ENCODE measurements at places on chromosomes 3 and 15.
A peak's percentile ranks its signal among the peaks of the same experiment; 100 is the strongest.

DNA sequence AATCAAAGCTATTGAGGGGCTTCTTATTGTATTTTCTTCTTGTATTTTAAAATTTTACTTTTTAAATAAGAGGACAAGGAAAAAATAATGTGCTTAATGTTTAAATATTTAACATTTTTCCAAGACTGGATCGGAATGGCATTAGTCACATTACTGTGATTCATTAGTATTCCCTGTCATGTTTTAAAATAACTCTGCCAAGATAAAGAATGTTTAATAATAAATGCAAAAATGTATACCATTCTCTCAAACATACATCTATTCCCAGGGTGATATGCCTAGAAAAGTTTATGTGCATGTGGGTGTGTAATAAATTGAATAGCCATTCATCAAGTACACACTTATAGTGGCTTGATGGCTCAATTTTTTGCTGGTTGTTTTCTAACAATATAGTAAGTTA lies 936.1 kb downstream of the PLOD2 start:
- no peaks in the 10 kb centered on the region for H3K27me3 ChIP-seq
- H3K4me3 ChIP-seq: no peak overlapping the region
- no peak for ATAC-seq

DNA sequence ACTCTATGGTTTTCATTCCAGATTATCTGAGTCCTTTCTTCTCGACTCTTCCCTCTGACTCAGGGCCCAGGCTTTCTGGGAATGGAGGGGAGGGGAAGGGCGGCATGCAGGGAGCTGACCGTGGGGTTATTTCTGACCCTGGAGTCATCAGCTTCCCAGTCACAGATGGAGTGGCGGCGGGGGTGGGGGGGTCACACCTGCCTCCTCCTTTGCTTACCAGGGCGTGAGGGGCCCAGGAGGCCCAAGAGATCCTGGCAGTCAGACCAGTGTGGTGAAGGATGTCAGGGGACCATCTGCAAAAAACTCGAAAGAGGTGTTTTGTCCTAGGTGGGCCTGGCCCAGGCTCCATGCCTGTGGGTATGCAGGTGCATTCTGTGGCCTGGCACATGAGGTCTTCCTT lies 996 bp upstream of the XIRP1 start:
- no peak for ATAC-seq
- H3K4me1 ChIP-seq: peaks cover 28% of the 10 kb centered on the region
- H3K4me3 ChIP-seq: no peak overlapping the region
- peak overlapping the region; percentile 46 for H3K27ac ChIP-seq

- no peak overlapping the region for H3K27ac ChIP-seq
- peaks cover 6% of the 10 kb centered on the region for H3K36me3 ChIP-seq
- H3K4me1 ChIP-seq: peaks cover 49% of the 10 kb centered on the region
- H3K27me3 ChIP-seq: no peaks in the 10 kb centered on the region
- H3K4me3 ChIP-seq: no peak overlapping the region
- ATAC-seq: no peak
These were observed 4.2 kb downstream of the RAP2B start for GRCh38 chr3:153166206-153166605.

DNA sequence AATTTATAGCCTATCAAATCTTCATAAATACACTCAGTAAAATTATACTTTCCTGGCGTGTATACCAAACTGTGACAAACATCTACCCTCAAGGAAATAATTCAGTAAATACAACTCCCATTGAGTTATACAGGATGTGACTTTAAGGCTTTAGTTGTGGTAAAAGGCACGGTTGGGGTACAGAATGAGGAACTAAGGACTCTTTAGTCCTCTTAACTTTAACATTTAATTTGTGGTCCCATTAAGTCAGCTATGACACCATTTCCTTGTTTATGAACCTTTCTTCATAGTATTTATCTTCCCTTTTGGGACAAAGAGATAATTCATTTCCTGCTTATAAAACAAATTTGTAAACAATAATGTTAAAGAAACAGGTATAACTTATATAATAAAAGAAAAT lies 30.2 kb downstream of the IFT80 start:
- peak; percentile 78 for ATAC-seq
- no peak overlapping the region for H3K4me3 ChIP-seq
- H3K27ac ChIP-seq: no peak overlapping the region

GRCh38 chr3:57706462-57706861 lies 13.6 kb upstream of the DENND6A start:
- no peak overlapping the region for H3K27ac ChIP-seq
- peaks cover 9% of the 10 kb centered on the region for H3K27me3 ChIP-seq
- H3K4me3 ChIP-seq: no peak overlapping the region

DNA sequence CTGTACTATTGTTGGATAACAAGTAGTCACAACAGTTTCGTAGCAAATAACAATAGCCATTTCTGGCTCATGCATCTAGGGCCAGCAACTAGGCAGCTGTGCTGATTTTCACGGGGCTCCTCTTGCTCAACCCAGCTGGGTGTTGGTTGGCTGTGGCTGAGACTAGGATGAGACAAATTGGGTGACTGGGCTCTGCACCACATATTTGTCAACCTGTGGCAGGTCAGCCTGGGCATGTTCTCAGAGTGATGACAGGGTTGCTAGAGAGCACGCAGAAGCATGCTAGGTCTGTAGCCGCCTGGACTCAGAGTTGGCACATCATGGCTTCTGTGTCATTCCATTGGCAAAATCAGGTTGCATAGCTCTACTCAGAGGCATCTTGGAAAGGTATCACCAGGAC lies 175.9 kb downstream of the OTOL1 start:
- H3K27me3 ChIP-seq: no peaks in the 10 kb centered on the region
- ATAC-seq: no peak
- H3K4me1 ChIP-seq: no peaks in the 10 kb centered on the region
- no peaks in the 10 kb centered on the region for H3K36me3 ChIP-seq
- H3K27ac ChIP-seq: no peak overlapping the region

- H3K4me1 ChIP-seq: no peaks in the 10 kb centered on the region
- H3K36me3 ChIP-seq: no peaks in the 10 kb centered on the region
- no peaks in the 10 kb centered on the region for H3K27me3 ChIP-seq
- no peak overlapping the region for H3K27ac ChIP-seq
- no peak overlapping the region for H3K4me3 ChIP-seq
- no peak for ATAC-seq
These were observed 235.5 kb upstream of the THRB start for GRCh38 chr3:24730173-24730572.

- H3K27me3 ChIP-seq: no peaks in the 10 kb centered on the region
- H3K36me3 ChIP-seq: peaks cover 37% of the 10 kb centered on the region
- peaks cover 25% of the 10 kb centered on the region for H3K4me1 ChIP-seq
- no peak overlapping the region for H3K27ac ChIP-seq
- peak; percentile 39 for ATAC-seq
- H3K4me3 ChIP-seq: no peak overlapping the region
These were observed 21.8 kb downstream of the MAP2K5 start for GRCh38 chr15:67564021-67564967.

- no peaks in the 10 kb centered on the region for H3K4me1 ChIP-seq
- no peaks in the 10 kb centered on the region for H3K27me3 ChIP-seq
- no peak overlapping the region for H3K4me3 ChIP-seq
- no peak overlapping the region for H3K27ac ChIP-seq
- no peaks in the 10 kb centered on the region for H3K36me3 ChIP-seq
These were observed 107.0 kb downstream of the SHOX2 start for GRCh38 chr3:157999246-157999645.

DNA sequence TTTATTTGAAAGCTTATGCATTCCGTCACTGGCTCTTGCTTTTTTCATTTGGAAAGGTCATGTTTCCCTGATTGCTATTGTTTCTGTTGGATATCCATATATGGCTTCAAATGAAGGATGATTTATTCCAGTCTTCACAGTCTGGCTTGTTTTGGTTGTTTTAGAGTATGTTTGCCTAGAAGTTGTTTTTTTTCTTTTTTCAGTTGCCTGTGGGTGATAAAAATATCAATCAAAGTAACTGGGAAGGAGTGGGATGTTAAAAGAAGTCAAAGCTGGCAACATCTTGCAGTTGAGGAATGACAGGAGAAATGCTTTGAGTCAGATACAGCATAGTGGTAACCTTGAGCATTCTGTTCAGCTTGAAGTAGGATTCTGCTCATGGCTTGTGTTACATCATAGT lies 610.5 kb downstream of the PLOD2 start:
- H3K4me3 ChIP-seq: no peak overlapping the region
- ATAC-seq: no peak
- H3K4me1 ChIP-seq: no peaks in the 10 kb centered on the region
- no peak overlapping the region for H3K27ac ChIP-seq

GRCh38 chr3:32597656-32598055 lies 27.0 kb upstream of the DYNC1LI1 start:
- peaks cover 26% of the 10 kb centered on the region for H3K27me3 ChIP-seq
- H3K27ac ChIP-seq: no peak overlapping the region
- H3K4me3 ChIP-seq: no peak overlapping the region
- ATAC-seq: no peak
- H3K4me1 ChIP-seq: no peaks in the 10 kb centered on the region
- H3K36me3 ChIP-seq: no peaks in the 10 kb centered on the region

DNA sequence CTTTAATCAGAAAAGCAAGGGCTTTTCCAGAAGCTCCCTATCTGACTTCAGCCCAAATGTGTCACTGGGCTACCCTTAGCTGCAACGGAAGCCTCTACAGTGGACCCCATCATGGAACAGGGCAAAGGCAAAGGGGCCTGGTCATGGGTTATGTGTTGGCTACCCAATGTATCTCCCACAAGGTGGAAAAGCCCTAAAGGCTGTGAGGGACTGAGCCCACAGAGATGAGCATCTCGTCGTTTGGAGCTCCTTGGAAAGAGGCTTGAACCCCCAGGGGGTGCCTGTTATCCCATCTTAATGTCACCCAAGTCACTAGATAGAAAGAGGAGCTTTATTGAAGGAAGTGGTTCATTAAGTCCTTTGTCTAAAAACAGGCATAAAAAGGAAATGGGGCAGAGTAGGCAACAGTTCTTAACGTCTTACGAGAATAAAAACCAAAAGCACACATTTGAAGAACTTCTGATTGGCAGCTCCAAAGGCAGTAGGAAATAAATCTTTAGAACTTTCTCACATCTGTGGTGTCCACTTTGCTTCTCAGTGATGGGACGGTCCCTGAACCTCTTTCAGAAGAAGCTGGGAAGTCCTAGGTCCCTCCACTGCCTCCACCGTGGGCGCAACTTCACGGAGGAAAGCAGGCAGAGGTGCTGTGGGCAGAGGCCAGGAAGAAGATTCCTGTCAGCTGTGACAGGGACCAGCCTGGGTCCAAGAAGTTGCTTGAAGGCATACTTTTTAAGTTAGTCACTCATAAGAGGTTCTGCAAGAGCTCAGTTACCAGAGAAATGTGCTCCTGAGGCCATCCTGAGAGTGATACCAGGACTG lies 93.7 kb downstream of the MYLK start:
- no peaks in the 10 kb centered on the region for H3K36me3 ChIP-seq
- H3K4me1 ChIP-seq: no peaks in the 10 kb centered on the region
- no peak for ATAC-seq
- H3K27ac ChIP-seq: no peak overlapping the region
- H3K27me3 ChIP-seq: peaks cover 42% of the 10 kb centered on the region

DNA sequence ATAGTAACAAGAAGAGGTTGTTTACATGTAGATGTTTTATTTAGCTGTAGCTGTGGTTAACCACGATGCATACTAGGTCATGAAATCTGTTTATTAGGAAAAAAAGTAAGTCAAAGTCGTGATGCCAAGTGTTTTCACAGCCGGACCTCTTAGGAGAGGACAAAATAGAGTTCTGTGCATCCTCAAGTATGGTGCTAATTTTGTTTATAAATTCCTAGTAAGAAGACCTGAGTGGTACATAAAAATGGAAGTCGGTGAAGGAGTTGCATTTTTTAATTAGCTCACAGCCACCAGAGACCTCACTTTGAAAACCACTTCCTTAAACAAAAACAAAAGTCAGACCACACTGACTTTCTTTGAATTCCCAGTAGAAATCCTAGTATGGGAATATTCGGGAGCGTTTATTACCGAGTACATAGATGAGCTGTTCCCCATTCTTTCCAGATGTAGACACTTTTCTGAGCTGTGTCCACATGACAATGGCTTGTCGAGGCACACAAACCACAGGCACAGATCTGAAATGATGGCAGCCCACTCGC lies 143.6 kb upstream of the UBE2E1 start:
- H3K36me3 ChIP-seq: no peaks in the 10 kb centered on the region
- peaks cover 52% of the 10 kb centered on the region for H3K4me1 ChIP-seq
- ATAC-seq: peak; percentile 35
- H3K27ac ChIP-seq: peak overlapping the region; percentile 57
- H3K27me3 ChIP-seq: no peaks in the 10 kb centered on the region
- H3K4me3 ChIP-seq: no peak overlapping the region

DNA sequence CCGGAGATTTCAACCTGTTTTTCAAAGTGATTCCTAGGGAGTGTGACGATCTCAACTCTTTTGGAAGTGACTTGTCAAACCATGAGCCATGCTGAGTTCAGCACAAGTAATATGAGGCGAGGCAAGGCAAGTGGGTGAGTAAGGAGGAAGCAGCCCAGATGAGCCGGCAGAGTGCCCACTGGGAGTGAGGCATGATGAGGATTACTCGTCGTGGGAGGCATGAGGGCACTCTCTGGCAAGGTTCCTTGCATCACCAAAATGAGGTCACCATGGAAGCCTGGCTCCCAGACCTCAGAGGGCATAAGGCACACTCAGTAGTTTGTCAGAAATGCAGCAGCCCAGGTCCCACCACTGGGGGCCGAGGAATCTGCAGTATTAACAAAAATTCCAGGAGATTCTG lies 636.1 kb downstream of the MAGI1 start:
- H3K36me3 ChIP-seq: no peaks in the 10 kb centered on the region
- no peaks in the 10 kb centered on the region for H3K27me3 ChIP-seq
- no peak for ATAC-seq
- H3K4me3 ChIP-seq: no peak overlapping the region

- H3K36me3 ChIP-seq: no peaks in the 10 kb centered on the region
- no peaks in the 10 kb centered on the region for H3K4me1 ChIP-seq
These were observed 1040.9 kb downstream of the AGBL1 start for GRCh38 chr15:87120555-87120954.

DNA sequence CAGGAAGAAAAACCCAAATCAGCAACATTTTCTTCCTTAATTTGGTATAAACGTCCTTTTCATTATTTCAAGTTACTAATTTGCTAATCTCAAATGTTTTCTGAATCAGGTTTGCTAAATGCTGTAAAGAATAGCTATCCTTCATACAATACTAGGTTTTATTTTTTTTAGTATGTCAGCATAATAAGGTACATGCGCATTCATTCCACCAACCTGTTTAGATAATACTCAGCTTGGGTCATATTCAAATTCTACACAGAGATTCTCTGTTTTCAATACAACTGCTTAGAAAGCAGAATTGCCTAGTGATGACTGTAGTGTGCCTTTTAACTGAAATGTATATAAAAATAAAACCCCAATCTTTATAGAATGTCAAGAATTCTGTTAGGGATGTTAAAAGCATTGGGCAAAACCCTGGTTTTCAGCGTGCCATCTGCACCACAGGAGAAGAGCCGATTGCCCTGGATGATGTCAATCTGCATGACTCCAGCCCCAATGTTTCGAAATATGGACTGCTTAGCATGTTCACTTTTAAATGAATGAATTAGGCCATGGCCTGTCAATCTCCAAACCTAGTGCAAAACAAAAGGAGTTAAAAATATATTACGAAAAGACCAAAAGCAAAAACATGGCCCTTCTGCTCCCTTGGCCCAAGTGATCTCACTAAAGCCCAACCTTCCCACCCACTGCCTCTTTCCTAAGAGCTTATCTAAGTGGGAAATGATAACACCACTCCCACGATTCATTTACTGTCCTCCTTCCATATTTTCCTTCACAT lies 107.4 kb downstream of the GLDN start:
- H3K4me1 ChIP-seq: no peaks in the 10 kb centered on the region
- no peak for ATAC-seq
- no peaks in the 10 kb centered on the region for H3K36me3 ChIP-seq
- H3K27me3 ChIP-seq: no peaks in the 10 kb centered on the region
- no peak overlapping the region for H3K27ac ChIP-seq
